Osteoblast (primary cell): ENCODE measurements at places on chromosomes 1 and 21. TPM values are rescaled to one million over a fixed set of nuclear protein-coding genes. Genes with fewer than 3 reads are reported as not detected.
A peak's percentile ranks its signal among the peaks of the same experiment; 100 is the strongest.

DNA sequence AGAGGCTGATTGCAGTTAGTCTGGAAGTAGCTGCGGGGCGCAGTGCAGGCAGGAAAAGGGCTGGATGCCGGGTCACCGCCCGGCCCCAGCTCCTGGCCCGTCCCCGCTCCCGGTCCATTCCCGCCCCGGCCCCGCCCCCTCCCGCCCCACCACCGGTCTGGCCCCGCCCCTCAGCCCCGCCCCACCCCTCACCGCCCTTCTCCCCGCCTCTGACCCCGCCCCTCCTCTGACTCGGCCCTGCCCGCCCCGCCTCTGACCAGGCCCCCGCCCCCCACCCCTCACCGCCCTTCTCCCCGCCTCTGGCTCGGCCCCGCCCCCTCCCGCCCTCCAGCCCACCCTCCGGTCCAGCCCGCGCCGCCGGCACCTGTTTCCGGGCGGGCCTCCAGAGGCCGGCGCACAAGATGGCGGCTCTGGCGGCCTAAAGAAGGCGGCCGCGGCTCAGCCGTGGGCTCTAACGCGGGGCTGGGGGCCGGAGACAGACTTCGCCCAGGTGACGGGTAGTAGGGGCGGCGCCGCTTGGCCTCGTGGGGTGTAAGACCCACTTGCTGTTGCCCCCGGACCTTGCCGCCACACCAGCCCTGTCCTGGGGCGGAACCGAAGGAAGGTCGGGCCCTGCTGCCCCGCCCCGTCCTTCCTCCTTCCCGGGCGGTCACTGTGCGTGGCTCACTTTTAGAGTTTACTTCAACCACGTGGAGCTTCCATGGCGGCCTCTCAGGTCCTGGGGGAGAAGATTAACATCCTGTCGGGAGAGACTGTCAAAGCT lies at the start of gene UBIAD1:
Gene UBIAD1 (plus strand): TSS at position 367 of the 763 bp plus-strand sequence. CDS start 334 bp downstream, at position 701.
- DNase-seq: peak; percentile 97

DNA sequence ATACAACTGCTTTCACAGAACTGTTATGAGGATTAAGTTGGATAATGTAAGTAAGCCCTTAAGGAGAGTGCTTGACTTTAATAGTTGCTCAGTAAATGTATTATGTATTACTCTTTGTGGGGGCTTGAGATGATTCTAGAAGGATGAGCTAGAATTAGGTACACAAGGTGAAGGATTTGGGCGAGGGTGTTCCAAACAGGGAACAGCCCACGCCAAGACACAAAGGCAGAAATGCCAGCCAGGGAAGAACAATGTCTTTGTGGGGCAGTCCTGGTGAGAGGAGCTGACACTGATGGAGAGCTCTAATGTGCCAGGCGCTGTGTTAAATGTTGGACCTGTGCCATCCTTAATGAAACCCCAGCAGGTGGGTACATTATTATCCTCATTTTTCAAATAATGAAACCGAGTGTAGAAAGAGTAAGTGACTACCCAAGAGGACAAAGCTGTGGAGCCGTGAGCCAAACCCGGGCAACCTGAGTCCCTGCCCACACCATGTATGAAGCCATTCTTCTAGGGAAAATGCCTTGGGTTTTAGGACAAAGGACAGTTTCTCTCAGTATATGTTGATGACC lies 362.4 kb downstream of the HHAT start:
- no peak for DNase-seq

DNA sequence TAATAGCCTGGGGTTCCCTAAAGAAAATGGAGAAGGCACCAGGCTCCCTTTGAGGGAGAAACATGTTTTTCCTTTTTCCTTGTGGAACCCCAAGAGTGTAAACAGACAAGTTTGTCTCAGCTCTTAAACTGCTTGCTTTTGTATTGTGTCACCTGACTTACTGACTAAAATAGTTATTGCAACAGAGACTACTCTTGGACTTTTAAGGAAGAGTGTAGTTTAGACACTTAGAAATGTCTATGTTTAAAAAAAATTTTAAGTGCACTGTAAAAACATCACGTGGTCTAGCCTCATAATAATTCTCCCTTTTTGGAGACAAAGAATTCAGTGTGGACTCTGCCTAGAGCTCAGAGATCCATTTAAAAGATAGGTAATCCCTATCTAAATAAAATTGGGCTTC lies 141.1 kb downstream of the TRIM33 start:
- no peak for DNase-seq

GRCh38 chr1:93076268-93076667 lies 2.8 kb upstream of the MTF2 start:
- DNase-seq: no peak

DNA sequence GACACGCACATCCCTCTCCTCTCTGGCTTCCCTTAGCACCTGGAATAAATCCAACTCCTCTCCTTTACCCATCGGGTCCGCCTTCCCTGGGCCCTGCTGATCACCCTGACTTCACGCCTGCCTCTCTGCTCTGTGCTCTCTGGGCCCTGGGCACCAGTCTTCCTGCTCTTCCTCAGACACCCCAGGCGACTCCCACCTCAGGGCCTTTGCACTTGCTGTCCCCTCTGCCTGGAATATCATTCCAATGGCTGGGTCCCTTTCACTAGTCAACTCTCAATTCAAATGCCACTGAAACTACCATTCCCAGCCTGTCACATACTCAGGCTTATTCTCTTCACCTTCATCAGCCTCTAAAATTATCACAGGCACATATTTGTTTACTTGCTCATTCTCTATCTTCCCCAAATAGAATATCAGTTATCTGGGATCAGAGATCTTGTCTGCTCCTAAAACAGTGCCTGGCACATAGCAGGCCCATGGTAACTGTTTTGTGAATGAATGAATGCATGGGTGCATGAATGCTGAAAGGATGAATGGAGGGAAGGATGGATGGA lies 27.2 kb upstream of the SELENON start:
- DNase-seq: no peak

- DNase-seq: peak; percentile 71
Measured at GRCh38 chr1:42484382-42484781, 21.3 kb downstream of the CCDC30 start.

- DNase-seq: peak; percentile 83
Measured at GRCh38 chr1:244836135-244836521, 670 bp downstream of the COX20 start.

- DNase-seq: no peak
Measured at GRCh38 chr21:25175938-25176337, 431.3 kb downstream of the MRPL39 start.

- no peak for DNase-seq
Measured at GRCh38 chr1:112923959-112924349, 32.0 kb downstream of the SLC16A1 start.

- DNase-seq: no peak
Measured at GRCh38 chr1:64841330-64842065, 96.6 kb downstream of the RAVER2 start.

DNA sequence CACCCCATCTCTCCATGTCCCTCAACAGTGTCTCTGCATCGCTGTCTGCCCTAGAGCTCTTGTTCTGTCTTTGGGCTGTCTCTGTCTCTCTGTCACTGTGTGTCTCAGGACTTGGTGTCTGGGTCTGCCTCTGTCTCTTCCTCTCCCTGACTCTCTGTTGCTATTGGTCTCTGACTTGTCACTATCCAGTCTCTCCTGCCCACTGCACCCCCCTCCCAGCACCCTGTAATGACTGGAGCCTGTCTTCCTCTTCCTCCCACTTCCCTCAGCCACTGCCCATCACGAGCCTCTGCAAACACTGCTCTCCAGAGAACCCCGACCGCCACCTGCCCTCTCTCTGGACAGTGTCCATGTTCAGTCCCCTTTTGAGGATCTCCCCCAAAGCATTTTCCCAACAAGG lies 12.1 kb downstream of the PEAR1 start:
- DNase-seq: no peak

DNA sequence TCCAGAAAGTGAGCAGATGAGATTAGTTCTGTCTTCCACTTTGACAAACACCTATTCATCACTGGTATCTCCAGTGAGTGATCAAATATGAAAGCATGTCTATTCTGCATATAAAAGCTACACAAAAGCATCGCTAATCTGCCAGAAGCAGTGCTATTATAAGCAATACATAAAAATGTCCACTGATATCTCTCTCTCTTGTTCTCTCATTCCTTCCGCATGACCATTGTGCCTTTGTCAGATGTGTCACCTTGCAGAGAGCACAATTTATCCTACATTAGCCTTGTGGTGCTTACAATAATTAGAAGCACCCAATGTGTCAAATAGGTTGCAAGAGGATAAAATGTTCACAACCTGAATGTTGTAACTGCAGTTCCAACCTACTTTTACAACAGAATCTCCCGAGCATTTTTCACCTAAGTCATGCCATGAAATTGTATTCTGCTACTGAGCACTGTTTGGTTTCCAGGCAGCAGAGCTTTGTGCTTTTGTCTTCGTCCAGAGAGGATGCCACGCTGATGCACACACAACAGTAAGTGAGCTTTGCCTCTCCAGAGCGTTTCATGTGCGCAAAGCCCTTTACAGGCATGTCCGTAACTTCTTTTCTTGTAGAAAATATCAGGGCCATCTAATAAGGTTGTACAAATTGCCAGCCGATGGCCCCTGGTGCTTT lies 198.7 kb upstream of the PLD5 start:
- DNase-seq: no peak

DNA sequence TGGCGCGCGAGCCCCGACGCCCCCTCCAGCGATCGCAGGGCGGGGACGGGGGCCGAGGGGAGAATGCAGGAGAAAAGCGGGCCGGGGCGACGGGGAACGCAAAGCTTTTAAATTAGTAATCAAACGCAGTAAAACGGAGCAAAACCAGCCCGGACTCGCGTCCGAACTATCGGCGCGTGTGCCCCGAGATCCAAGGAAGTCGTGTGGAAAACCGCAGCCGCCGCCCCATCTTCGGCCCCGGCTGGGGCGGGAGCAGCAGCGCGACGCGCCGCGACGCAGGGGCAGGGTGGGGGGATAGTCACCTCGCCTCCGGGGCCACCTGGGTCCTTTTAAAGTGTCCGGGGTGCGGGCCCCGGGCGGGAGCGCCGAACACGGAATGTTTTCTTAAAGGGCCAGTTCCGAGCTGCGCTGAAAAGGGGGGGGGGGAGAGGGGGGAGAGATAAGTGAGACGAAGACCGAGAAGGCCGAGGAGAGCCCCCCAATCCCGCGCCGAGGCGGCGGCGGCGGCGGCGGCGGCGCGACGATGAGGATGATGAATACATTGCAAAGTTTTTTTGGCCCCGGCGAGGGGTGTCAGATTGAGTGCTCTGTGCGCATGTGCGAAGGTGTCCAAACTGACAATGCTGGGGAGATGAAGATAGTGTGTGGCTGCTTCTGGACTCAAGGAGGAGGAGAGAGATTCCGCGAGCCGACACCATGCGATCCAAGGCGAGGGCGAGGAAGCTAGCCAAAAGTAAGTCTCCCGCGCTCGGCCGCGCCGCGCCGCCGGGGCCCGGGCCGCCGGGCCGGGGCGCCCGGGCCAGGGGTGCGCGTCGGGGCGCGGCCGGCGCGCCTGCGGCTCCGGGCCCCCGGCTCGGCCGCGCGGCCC lies at the start of gene PRDM16:
Gene PRDM16 (plus strand): TSS at position 640 of the 868 bp plus-strand sequence. CDS start 57 bp downstream, at position 697.
- peak; percentile 99 for DNase-seq

GRCh38 chr21:42550817-42551216 lies 37.2 kb downstream of the SLC37A1 start:
- DNase-seq: no peak

GRCh38 chr1:2199042-2199810 lies 4.7 kb upstream of the FAAP20 start:
- peak; percentile 100 for DNase-seq

DNA sequence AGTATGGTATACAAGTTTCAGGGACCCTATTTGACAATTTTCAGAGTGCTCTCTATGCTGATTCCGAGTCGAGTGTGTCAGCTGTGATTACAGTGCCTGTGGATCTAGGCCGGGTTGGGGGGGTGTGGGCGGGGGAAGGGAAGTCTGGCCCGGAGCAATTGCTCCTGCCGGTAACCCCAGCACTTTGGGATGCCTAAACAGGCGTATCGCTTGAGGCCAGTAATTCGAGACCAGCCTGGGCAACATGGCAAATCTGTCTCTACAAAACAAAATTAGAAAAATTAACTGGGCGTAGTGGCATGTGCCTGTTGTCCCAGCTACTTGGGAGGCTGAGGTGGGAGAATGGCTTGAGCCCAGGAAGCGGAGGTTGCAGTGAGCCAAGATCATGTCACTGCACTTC lies 1.6 kb upstream of the IL10RB start:
- DNase-seq: no peak

GRCh38 chr21:35138665-35139381 lies 89.7 kb upstream of the RUNX1 start:
- peak; percentile 75 for DNase-seq

Gene ADGRB2
- total RNA-seq: 5.8 and 7.4 TPM in 2 replicates

Gene FAM177B
- total RNA-seq: not detected in 2 replicates

Gene HDAC1
- total RNA-seq: 44.5 and 46.6 TPM in 2 replicates

Gene RPS6KC1
- total RNA-seq: 35.1 and 44.2 TPM in 2 replicates

Gene DMRTA2
- under 0.01 TPM in 1 of 2 replicates, not detected in the other for total RNA-seq
